Upper lobe of left lung (tissue), 6 donors: ENCODE measurements at places on chromosomes 1 and 21. TPM values are rescaled to one million over a fixed set of nuclear protein-coding genes. Genes with fewer than 3 reads are reported as not detected.
A peak's percentile ranks its signal among the peaks of the same experiment; 100 is the strongest.

DNA sequence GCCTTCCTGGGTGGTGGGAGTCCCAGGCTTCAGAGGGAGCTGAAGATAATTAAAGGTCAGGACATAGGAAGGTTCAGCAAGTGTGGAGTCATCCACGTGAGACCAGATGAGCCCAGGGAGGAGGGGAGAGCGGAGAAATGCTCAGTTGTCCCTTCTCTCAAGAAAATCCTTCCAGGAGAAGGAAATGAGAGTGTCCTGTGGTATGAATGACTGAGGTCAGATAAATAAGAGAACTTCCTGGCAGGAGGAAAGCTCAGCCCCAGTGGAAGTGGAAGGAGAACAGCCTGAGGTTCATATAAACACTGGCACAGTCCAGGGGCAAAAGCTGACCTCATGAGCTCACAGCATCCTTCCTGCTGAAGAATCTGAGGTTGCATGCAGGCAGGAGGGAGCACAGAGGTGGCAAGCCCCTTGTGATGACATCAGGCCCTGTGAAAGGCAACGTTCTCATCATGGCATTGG lies 97.6 kb downstream of the NAV1 start:
- DNase-seq: no peak

- DNase-seq: no peak
Measured at GRCh38 chr1:55107101-55107500, 67.8 kb downstream of the PCSK9 start.

DNA sequence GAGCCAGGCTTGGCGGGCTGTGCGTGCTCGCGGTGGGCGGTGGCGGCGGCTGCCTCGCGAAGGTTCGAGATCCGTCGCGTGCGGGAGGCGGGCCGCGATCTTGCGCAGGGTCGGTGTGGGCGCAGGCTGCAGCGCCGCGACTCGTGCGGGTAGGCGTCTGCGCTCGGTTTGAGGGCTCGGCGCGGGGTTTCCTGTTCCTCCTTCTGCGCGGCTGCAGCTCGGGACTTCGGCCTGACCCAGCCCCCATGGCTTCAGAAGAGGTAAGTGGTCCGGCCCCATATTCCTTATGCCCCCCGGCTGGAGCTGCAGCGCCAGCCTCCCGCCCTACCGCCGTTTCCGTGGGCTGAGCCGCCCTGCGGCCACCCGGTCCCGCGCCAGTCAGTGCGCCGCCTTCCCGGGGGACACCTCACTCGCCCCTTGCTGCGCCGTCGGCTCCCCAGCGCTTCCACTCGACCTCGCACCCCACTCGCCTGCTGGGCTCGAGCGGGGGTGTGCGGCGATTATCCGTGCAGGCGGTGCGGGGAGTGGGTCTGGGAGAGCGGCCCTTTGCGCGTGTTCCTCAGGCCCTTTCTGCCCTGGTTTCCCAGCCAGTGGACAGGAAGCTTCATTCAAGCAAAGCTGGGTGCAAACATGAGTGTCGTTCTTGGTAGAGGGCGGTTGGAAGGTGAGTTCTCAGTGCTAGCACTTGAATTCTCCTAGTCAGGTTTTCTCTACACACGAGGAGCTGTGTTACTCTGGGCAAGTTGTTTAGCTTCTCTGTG lies at the start of gene CACYBP:
TSS of gene CACYBP (plus strand) at position 12 of the 761 bp plus-strand sequence. CDS start at position 246, 234 bp downstream.
- peak; percentile 99 for DNase-seq

DNA sequence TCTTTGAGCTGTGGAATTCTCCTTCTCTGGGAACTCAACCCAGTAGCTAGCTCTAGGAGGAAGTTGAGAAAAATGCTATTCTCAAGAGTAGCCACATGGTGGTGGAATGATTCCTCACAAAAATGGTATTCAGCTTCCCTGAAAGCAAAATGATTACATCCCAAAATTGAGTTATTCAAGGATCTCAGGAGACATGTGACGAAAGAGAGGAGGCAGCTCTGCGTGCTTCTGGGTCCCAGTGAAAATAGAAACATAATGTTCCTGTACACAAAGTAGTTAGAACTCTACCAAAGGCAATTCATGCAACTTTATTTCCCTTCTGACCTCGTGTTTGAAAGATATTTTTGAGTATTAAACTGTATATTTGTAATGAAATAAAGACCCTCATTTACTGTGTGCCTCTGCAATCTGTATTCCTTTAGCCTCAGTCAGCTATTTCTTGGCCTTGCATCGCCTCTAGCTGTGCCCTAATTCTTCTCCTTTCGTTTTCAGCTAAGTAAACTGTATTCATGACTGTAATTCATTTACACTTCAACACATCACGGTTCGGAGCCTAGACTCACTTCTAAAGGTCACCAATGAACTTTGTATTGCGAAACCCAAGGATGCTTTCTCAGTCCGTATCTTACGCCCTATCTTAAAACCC lies 167.3 kb downstream of the FASLG start:
- no peak for DNase-seq

DNA sequence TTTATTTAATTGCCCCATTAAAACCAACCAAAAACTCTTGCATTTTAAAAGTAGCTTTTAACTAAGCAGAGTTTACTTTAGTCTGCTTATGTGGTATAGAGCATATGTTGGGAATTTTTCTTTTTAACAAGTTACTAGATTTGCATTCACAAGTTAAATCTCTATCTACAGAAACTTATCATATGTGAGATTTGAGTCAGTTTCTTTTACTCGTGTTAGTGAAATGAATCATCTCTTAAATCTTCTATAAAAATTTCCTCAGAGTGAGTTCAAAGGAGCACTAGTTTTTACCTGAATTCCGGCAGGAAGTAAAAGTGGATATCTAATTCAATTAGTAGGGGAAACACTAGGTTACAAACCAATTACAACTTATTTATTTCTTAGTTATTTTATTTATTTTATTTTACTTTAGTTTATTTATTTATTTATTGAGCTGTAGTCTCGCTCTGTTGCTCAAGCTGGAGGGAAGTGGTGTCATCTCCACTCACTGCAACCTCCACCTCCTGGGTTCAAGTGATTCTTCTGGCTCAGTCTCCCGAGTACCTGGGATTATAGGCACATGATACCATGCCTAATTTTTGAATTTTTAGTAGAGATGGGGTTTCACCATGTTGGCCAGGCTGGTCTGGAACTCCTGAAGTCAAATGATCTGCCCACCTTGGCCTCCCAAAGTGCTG lies 1609.6 kb upstream of the B3GALT2 start:
- no peak for DNase-seq

GRCh38 chr1:248786156-248786555 lies 30.6 kb upstream of the LYPD8 start:
- no peak for DNase-seq

Gene TMEM125
- total RNA-seq: 216 TPM

Gene ERO1B
- 12.5 TPM for total RNA-seq

DNA sequence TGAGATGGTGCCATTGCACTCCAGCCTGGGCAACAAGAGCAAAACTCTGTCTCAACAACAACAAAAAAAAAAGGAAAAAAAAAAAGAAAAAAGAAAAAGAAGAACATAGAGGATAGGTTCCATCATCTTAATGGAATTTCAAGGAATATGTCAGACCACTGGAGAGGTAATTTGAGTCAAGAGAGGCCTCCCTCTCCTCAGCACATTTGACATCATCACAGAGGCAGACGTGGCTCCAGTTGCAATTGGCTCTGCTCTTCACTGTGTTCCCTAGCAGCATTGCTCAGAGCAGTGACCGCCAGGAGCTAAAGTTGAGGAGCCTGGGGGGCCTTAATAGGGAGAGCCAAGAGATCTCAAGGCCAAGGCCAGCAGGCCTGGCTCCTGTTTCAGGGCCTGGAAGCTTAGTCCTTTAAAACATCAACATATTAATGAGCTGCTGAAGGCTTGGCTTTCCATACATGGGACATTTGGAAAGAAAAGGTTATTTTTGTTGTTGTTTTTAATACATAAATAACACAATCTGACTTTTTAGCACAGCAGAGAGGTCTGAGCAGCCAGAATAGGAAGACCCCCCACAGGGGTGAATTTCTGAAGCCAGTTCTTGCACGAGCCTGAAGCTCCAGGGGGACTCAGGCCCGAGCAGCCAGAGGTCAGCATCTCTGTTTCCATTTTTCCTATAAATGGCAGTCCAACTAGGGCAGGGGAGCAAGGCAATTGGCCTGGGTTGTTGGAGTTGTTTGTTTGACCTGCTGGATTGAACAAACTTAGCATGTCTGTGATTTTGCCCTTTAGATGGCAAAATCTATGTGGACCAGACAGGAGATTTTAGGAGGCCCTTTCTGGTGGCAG lies 118.3 kb upstream of the FGGY start:
- no peak for DNase-seq

DNA sequence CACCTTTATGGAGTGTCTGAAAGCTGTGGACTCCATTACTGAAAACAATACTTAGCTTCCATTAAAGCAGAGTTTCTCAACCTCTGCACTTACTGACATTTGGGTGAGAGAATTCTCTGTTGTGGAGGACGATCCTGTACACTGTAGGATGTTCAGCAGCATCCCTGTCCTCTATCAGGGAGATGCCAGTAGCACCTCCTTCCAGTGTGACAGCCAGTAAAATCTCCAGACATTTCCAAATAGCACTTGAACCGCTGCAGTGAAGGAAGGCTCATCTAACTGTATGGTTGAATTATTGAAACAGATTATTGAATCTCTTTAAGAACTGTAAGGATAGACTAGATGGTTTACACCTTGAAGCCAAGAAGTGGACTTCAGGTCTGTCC lies 3.1 kb downstream of the PRDM2 start:
- no peak for DNase-seq

Gene OR2M3
- not detected for total RNA-seq

DNA sequence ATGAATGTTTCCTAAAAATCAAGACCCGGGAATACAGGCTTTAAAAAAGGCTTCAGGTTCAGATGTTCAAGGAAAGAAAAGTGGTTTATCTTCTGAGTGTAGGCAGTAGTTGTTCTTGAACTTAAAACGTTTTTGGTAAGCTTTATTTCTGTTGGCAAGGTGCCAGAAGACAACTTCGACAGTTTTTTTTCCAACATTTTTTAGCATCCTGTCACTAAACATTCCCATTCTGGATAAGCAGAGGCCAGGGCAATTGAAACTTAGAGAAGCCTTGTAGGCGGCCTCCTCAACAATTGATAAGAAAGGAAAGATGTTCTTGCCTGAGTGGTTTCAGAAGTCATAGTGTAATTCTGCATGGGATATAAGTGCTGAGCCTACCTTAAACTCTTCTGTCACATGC lies 66.7 kb downstream of the PATJ start:
- no peak for DNase-seq

GRCh38 chr1:186985889-186986491 lies 157.2 kb downstream of the PLA2G4A start:
- DNase-seq: no peak

Gene NBPF1
- 34.1 TPM for total RNA-seq

Gene OR10Z1
- total RNA-seq: not detected

Gene F5
- 5.0 TPM for total RNA-seq

DNA sequence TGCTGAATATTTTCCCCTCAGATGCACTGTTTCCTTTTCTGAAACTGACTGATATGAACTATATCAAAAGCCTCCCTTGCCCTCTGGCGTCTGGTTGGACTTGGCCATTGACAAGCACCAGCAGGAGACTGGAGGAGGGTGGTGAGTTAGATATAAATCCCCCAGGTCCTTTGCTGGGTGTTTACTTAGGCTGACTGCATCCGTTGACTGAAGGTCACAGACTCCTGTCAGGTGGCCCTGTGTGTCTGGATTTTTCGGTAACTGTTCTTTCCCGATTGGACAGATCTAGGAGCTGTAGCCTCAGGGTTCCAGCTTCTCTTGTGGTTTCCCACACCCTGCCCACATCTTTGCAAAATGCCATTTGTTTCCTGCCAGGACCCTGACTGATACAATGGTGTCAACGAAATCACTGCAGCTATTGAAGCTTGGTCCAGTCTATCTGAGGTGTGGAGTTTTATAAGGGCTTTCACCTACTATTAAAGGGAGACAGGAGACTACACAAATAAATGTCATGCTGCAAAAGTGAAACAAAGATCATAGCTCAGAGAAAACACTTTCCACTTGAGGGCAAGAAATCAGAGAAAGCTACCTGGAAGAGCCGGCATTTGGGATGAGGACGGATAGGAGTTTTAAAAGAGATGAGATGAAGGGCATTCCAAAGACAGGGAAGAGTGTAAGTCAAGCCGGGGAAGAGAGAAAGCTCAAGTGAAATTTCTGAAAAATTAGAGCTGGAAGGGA lies 1.5 kb upstream of the MAGI3 start:
- no peak for DNase-seq

GRCh38 chr1:159704481-159704880 lies 9.9 kb downstream of the CRP start:
- no peak for DNase-seq

DNA sequence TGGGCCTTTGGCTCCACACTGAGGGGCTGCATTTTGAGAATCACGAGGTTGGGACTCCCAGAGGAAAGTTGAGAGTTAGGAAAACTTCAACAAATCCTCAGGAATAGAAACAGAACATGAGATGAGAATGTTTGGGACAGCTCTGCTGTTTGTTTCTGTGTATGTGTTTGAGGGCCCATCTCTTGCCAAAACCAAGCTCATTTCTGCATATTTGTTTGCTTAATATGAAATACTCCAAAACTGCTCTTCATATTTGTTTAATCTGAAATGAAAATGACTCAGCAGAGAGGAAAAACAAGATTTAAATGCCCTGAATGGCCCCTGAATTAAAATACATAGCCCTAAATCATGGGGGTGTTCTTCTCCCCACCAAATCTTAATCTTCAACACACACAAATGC lies 78.1 kb downstream of the DDR2 start:
- no peak for DNase-seq

DNA sequence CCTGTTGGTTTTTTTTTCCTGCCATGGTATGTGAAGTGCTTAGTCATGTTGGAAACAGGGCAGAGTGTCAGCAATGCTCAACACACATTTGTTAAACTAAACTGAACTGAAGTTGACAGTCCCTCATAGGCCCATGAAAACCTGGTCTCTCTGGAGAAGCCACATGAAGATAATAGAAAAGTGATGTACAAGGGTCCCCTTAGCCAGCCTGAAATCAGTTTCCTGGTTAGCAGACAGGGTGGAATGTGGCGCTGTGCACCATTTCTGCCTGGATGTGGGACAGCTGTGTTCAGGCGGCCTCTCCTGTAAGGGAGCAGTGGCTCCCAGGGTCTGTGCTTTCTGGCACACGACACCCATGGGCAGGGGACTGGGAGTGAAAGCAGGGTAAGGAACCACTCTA lies 9.9 kb upstream of the CHI3L1 start:
- no peak for DNase-seq

DNA sequence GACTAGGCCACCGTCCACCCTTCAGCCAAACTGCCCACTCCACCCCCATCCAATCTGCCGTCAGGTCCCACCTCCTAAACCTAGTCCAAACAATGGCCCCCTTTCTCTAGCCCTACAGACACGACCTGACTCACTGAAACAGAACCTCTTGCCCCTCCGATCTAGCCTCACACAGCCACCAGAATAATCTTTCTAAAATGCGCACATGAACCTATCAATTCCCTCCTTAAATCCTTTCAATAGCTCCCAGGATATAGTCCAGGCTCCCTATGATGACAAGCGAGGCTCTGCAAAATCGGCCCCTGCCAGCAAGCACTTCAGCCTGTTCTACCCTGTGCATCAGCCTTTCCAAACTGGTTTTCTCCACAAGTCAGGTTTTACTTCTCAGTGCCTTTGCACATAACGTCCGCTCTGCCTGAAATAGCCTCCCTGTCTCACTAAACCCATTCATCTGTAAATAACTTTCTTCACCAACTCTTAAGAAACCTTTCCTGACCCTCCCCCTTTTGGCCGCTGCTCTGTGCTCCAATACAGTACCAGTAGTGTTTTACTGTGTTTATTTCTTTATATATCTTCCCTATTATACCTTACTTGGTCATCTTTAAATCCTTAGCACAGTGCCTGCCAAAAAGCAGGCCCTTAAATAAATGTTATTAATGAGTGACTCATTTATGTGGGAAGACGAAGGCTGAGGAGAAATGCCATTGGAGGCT lies 9.0 kb upstream of the CDC20 start:
- no peak for DNase-seq
